ENCODE measurements at places on chromosomes 5 and 9.

- no peak for DNase-seq
These were observed 2.4 kb upstream of the TRIM7 start for GRCh38 chr5:181207214-181207959.

DNA sequence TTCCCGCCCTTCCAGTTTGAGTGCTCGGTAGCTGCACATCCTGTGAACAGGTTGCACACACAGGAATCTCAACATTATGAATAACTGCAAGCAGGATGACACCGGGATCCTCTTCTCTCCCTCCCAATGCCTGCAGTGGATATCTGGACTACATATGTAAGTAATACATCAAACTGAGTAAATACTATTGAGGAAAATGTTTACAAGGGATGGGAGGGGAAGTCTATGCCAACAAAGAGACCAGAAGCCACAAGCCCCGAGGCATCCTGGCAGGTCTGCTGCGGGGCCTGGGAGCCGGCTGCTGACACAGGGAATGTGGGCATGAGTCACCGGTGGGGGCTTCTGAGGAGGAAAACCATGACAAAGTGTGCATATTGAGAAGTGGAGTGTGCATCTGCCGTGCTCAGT is 8.6 kb upstream of the ANKRD33B start:
- no peak for DNase-seq

DNA sequence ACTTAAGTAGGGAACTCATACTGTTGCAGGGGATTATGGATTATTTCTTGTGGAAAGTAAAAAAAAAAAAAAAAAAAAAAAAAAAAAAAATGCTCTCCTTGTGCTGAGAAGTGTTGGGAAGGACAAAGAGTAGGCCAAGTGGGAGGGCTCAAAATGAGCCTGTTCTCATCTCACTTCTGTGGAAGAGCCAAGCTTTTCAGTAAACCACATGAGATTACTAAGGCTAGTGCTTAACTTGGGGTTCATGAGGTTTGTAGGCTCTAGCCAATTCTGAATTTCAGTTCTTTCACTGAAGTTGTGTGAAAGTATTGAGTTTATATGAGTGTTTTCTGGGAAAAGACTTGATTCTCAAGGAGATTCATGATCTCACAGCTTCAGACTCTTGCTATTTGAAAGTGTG is 23.0 kb upstream of the CEP78 start:
- DNase-seq: no peak

GRCh38 chr9:37992924-37993349 is 76.1 kb downstream of the SHB start:
- DNase-seq: no peak

DNA sequence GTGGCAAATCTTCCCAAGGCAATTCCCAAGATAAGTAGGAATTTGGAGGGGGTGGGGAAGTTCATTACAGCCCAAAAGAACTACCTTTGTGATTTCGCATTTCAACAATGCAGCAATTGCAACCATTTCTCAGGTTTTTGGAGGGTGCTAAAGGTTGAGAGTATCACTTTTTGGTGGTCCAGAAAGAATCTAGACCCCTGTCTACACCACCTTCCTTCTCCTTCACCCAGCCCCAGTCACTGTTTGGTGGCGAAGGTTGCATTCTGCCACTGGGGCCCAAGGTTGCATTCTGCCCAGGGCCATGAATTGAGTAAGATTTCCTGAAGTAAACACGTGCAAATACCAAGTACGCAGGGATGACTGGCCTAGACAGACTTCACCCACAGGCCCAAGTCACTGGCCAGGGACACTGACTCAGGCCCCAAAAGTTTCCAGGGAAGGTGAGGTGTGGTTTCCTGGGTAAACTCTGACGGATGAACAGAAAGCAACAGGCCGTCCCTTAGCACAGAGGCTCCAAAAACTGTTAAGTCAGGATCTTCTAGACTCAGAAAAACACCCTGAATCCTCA is 5.7 kb downstream of the PDE6A start:
- DNase-seq: no peak

DNA sequence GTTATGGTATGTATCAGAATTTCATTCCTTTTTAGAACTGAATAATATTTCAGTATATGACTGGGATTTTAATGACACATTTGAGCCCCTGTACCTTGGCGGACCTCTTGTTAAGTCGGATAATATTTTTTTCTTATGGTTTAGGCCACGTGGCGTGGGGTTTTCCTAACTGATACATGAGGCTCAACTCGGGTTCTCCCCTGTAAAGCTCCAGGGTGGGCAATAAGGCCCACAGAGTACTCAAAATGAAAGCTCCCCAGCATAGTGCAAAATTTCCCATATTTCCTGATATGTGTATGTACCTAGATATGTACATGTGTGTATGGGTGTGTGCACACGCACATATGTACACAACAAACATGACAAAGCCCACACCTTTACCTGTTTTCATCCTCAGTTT is 24.5 kb downstream of the TICAM2 start:
- DNase-seq: no peak

- no peak for DNase-seq
These were observed 1.7 kb downstream of the TLE4 start for GRCh38 chr9:79573412-79573923.

Measured in activated CD4-positive, CD25-positive, alpha-beta regulatory T cell (primary cell).